ENCODE measurements at places on chromosomes 3 and 15.

GRCh38 chr3:40608091-40608490 lies 83.3 kb downstream of the ZNF621 start:
- no peak for DNase-seq

DNA sequence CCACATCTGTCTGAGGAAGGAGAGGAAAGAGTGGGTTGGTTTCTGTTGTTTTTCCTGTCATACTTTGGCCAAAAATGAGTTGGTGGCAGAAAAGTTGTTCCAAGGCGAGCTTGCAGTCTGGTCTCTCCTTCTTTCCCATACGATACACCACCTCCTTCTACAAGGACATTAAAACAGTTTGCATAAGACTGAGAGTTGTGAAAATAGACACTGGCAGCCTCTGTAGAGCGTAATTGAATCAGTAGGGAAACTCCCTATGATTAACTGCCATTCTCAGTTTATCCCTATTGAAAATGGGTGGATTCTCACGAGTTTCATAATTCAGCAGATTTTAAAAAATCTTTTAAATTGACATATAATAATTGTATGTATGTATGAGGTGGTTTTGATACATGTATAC lies 3.7 kb upstream of the LSG1 start:
- no peak for DNase-seq

GRCh38 chr3:138023754-138024153 lies 13.8 kb downstream of the CLDN18 start:
- DNase-seq: no peak

DNA sequence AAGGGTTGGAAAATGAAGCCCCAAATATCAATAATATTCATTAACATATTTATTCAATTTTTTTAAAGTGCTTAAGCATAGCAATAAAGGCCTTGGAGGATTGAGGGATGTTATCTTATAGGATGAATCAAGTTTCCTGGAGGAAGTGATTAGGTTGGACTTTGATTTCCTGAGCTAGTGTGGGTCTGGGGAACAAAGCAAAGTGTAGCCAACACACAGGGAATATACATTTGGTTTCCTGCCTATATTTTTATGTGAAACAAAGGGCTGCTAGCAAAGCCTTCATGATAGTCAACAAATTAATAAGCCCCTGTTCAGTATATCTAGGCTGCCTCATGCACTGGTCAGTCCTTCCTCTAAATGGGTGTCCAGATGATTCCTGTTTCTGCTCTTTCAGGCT lies 261.1 kb upstream of the IL12A start:
- DNase-seq: no peak

- DNase-seq: no peak
Measured at GRCh38 chr3:52225452-52226228, at the start of gene TLR9. TLR9 (minus strand) TSS chr3:52225645; CDS start chr3:52225529, 116 bp downstream.

GRCh38 chr3:65955792-65956477 lies 82.8 kb downstream of the MAGI1 start:
- no peak for DNase-seq

GRCh38 chr3:127354761-127355160 lies 66.9 kb upstream of the PRR20G start:
- DNase-seq: no peak

GRCh38 chr3:138199851-138200250 lies 12.8 kb downstream of the ARMC8 start:
- no peak for DNase-seq

GRCh38 chr15:28917791-28918140 lies 32.0 kb downstream of the APBA2 start:
- no peak for DNase-seq
